Natural killer cell treated with Interleukin-12 subunit alpha and Interleukin-12 subunit beta and Interleukin-15 and Interleukin-18, amount 100 ng/mL, for 72 hours (primary cell): ENCODE measurements at places on chromosomes 11 and 22. TPM values are rescaled to one million over a fixed set of nuclear protein-coding genes. Genes with fewer than 3 reads are reported as not detected.
A peak's percentile ranks its signal among the peaks of the same experiment; 100 is the strongest.

The OR4P4 gene
- not detected for total RNA-seq

The SHISAL1 gene
- not detected for total RNA-seq

The F2 gene
- 0.17 TPM for total RNA-seq

The CNIH2 gene
- 1.2 TPM for total RNA-seq

The MS4A15 gene
- not detected for total RNA-seq

The C22orf42 gene
- total RNA-seq: not detected

The SYT7 gene
- not detected for total RNA-seq

The CHADL gene
- 0.45 TPM for total RNA-seq

The OR51B2 gene
- not detected for total RNA-seq

The FAU gene
- 986 TPM for total RNA-seq

The RIMBP3C gene
- total RNA-seq: 1.4 TPM

The NPAS4 gene
- total RNA-seq: not detected

The LSP1 gene
- total RNA-seq: 240 TPM

DNA sequence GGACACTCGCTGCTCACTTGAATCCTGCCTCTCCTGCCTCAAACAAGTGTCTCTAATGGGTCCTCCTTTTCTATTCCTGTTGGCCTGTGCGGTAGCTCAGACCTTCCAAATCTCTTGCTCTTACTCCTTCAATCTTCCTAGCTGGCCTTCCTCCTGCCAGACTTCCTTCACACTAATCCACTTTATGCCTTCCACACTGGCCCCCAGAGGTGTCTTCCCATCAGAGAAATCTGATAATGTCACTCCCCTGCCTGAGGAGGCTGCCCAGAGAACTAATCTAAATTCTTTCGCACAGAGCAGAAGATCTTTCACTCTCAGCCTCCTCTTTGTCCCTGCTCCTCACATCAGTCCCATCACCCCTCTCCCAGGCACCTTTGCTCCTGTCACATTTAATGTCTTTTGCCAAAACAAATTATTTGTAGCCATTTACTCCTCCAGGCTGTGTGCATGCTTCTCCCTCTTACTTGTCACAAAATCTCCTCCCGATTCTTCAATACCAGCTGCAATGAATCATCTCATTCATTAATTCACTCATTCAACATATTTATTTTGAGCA, 175.7 kb downstream of the MAML2 start:
- peak overlapping the region; percentile 12 for H3K4me3 ChIP-seq
- H3K36me3 ChIP-seq: no peaks in the 10 kb centered on the region
- peak overlapping the region; percentile 30 for H3K27ac ChIP-seq

- H3K36me3 ChIP-seq: no peaks in the 10 kb centered on the region
- no peak overlapping the region for H3K27ac ChIP-seq
- peaks cover 4% of the 10 kb centered on the region for H3K27me3 ChIP-seq
- no peaks in the 10 kb centered on the region for H3K4me1 ChIP-seq
Observed at GRCh38 chr11:116692318-116693101, 80.3 kb downstream of the BUD13 start.

GRCh38 chr11:120017582-120018150, 120.2 kb downstream of the TRIM29 start:
- DNase-seq: no peak
- H3K4me3 ChIP-seq: no peak overlapping the region
- H3K27ac ChIP-seq: no peak overlapping the region
- H3K27me3 ChIP-seq: peaks cover 55% of the 10 kb centered on the region
- no peaks in the 10 kb centered on the region for H3K4me1 ChIP-seq

DNA sequence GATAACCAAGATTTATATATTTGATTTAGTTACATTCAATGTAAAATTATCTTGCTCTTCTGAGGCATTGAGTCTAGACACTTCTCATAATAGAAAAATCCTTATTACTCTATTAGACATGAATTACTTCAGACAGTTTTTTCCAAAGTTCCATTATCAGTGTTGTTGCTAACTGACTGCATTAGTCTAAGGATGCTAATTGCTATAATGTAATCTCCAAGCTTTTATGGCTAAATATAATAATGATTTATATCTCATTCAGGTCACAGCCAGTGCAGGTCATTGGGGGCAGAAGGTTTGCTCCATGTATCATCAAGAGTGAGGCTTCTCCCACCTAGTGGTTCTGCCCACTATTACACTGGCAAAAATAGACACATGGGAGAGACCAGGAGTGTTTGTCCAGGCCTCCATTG, 377.2 kb upstream of the DDI1 start:
- H3K27me3 ChIP-seq: no peaks in the 10 kb centered on the region
- no peak overlapping the region for H3K4me3 ChIP-seq
- no peaks in the 10 kb centered on the region for H3K4me1 ChIP-seq
- DNase-seq: no peak

DNA sequence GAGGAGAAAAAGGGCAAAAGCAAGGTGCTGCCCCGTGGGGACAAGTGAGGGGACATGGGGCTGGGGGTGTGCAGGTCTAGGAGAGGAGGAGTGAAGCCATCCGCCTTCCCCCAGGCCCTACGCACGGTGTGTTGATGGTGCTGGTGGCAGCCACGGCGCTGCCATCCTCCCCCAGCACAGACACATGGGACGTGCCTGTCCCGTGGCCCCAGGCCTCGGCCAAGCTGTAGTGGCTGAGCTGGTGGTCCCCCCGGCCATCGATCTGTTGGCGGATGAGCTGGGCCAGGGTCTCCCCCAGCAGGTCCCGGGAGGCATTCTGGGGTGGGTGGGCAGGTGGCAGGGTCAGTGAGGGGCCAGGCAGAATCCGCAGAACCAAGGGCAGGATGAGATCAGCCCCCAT, 18.9 kb downstream of the GGT5 start:
- H3K27ac ChIP-seq: no peak overlapping the region
- no peak overlapping the region for H3K4me3 ChIP-seq
- H3K4me1 ChIP-seq: no peaks in the 10 kb centered on the region
- DNase-seq: no peak
- H3K27me3 ChIP-seq: peaks cover 2% of the 10 kb centered on the region

GRCh38 chr22:29701155-29701999, 18.4 kb upstream of the CABP7 start:
- no peak for DNase-seq

DNA sequence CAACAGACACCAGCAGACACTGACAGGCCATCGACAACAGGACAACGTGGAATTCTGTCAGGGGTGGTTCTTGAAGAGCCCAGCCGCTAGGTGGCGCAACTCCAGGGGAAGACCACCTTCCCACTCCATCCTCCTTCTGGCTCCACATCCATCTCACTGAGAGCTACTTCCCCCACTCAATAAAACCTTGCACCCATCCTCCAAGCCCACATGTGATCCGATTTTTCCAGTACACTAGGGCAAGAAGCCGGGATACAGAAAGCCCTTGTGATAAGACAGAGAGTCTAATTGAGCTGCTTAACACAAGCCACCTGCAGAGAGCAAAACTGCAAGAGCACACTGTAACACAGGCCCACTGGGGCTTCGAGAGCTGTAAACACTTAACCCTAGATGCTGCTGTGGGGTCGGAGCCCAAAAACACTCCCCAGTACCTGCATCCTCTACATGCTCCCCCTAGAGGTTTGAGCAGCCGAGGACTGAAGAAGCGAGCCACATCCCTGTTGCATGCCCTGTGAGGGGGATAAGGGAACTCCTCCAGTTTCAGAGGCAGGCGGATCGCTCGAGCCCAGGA, 11.5 kb upstream of the RAB39A start:
- no peak overlapping the region for H3K27ac ChIP-seq
- H3K4me1 ChIP-seq: no peaks in the 10 kb centered on the region
- peak; percentile 64 for DNase-seq
- no peak overlapping the region for H3K4me3 ChIP-seq
- no peaks in the 10 kb centered on the region for H3K36me3 ChIP-seq
- H3K27me3 ChIP-seq: peaks cover 16% of the 10 kb centered on the region

GRCh38 chr11:100794446-100794845, 107.4 kb downstream of the ARHGAP42 start:
- no peak overlapping the region for H3K4me3 ChIP-seq
- no peaks in the 10 kb centered on the region for H3K27me3 ChIP-seq
- DNase-seq: no peak
- H3K4me1 ChIP-seq: no peaks in the 10 kb centered on the region
- H3K36me3 ChIP-seq: no peaks in the 10 kb centered on the region

DNA sequence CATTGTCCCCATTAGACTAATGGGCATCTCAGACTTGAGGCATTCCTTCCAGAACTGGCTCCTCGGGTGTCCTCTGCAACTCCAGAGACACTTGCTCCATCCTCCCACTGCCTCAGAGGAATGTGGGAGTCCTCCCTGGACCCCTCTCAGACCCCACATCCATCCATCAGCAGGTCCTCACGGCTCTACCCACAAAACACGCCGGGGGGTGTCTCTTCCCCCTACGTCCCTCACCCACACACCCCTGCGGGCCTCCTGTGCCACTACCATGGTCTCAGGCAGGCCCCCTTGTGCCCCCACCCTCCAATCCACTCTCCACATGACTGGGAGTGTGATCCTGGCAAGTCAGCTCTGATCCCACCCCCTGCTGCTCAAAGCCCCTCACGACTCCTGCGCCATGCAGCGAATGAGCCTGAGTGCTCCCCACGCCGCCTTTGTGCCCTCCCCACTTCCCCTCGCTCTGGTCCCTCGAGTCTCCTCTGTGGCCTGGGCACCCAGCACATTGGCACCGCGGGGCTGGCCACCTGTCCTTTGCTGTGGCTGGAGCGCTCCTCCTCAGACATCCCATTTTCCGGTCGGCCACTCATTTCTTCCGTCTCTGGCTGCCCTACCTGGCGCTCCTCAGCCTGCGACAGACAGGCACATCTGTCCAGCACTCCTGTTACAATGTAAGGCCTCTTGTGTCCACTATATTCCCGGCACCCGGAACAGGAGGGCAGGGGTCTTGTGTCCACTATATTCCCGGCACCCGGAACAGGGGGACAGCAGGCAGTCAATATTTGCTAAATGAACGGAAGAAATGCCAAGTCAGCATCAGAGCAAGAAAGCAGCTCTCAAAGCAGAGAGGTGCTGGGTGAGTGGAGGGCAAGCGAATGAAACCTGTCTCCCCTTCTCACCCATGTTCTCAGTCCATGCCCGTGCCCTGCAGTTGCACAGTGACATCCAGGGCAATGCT, 14.2 kb upstream of the MOB2 start:
- no peak overlapping the region for H3K27ac ChIP-seq
- DNase-seq: no peak
- H3K27me3 ChIP-seq: no peaks in the 10 kb centered on the region
- H3K4me3 ChIP-seq: no peak overlapping the region
- H3K4me1 ChIP-seq: peaks cover 42% of the 10 kb centered on the region

GRCh38 chr11:12284316-12285050, 92.9 kb upstream of the PARVA start:
- no peak overlapping the region for H3K27ac ChIP-seq
- H3K4me1 ChIP-seq: no peaks in the 10 kb centered on the region
- no peak overlapping the region for H3K4me3 ChIP-seq
- no peak for DNase-seq

GRCh38 chr22:49768951-49769690, 58.6 kb downstream of the BRD1 start:
- DNase-seq: no peak
- H3K27ac ChIP-seq: no peak overlapping the region
- H3K4me1 ChIP-seq: no peaks in the 10 kb centered on the region
- peaks cover 6% of the 10 kb centered on the region for H3K36me3 ChIP-seq
- H3K4me3 ChIP-seq: no peak overlapping the region

- no peak overlapping the region for H3K27ac ChIP-seq
- no peaks in the 10 kb centered on the region for H3K36me3 ChIP-seq
- no peak for DNase-seq
- H3K4me1 ChIP-seq: no peaks in the 10 kb centered on the region
Observed at GRCh38 chr11:74699615-74700396, 31.4 kb downstream of the CHRDL2 start.

DNA sequence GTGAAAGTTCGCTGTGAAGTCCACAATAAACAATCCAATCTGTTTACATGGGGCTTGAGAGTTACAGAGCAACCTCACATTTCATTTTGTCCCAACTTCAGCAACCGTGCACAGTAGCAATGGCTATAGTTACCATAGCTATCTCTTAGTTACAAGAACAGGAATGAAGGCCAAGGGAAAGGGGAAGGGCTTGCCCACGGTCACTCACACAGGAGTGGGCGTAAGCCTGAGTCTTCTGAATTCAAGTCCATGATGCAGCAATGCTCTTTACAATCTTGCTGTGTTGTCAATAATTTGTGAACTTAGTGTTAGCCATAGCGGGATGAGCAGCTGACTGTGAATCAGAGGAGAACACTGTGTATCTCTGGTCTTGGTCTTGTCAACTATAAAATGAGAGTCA, 102.9 kb downstream of the ADAMTS15 start:
- no peak overlapping the region for H3K27ac ChIP-seq
- no peak overlapping the region for H3K4me3 ChIP-seq
- H3K36me3 ChIP-seq: no peaks in the 10 kb centered on the region
- no peak for DNase-seq
- H3K4me1 ChIP-seq: no peaks in the 10 kb centered on the region

DNA sequence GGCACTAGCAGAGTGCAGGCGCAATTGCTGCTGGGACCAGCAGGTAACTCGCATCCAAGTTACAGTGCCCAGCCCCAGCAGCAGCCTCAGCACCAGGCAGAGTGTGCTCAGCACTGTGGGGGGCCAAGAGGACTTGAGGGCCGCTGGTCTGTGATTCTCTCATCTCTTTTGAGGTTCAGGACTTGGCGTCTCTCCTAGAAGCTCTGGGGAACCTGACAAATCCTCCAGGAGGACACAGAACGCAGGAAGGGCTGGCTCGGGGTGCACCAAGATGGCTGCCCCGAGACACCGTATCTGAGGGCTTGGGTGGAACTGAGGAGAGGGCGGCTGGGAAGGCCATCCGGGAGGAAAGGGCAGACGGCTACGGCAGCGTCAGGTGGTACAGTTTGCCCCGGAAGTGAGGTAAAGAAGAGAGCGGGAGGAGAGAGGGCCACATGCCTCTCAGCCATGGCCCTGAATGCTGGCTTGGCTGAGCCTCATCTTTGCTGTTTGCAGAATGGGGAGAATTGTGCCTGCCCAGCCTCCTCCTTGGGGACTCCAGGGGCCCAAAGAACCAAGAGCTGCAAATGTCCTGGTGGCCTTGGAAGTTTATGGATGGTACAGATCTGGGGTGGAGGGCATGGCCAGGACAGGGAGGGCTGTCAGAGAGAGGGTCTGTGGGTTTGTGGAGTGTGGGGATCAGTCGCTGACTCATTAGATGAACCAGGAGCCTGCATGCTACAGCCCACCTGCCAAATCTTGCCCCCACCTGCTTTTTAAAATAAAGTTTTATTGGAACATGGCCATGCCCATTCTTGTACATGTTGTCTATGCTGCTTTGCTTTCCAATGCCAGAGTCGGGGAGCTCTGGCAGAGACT, 78.0 kb downstream of the MYEOV start:
- peaks cover 7% of the 10 kb centered on the region for H3K27me3 ChIP-seq
- no peak for DNase-seq
- H3K36me3 ChIP-seq: no peaks in the 10 kb centered on the region
- H3K27ac ChIP-seq: no peak overlapping the region

GRCh38 chr11:65430406-65431217, 8.0 kb downstream of the NEAT1 start:
- no peak for DNase-seq
- peaks cover 24% of the 10 kb centered on the region for H3K36me3 ChIP-seq

- peaks cover 15% of the 10 kb centered on the region for H3K27me3 ChIP-seq
- peaks cover 11% of the 10 kb centered on the region for H3K36me3 ChIP-seq
- no peak overlapping the region for H3K4me3 ChIP-seq
- H3K4me1 ChIP-seq: no peaks in the 10 kb centered on the region
- DNase-seq: no peak
- H3K27ac ChIP-seq: no peak overlapping the region
Observed at GRCh38 chr11:68649851-68650555, 34.3 kb upstream of the GAL start.
